ENCODE measurements at places on chromosomes 4 and X. TPM values are rescaled to one million over a fixed set of nuclear protein-coding genes. Genes with fewer than 3 reads are reported as not detected.

DNA sequence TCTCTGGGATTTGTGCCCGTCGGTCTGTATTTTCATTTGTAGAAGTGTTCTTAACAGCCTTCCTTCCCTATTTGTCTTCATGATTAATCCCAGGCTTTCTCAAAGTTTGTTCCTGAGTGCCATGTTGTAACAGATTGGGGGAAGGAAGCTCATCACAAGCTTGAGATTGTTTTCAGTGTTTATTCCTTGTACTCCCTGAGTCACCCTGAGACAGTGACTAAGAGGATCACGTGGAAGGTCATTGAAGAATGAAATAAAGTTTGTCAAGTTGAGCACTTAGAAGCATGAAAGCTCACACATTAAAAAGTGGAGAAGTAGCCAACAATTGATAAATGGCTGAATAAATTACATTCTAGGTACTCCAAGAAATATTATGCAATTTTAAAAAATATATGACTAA lies 153.5 kb upstream of the FAM241A start:
- DNase-seq = no peak

GRCh38 chr4:145181091-145181501 lies 707 bp upstream of the OTUD4 start:
- no peak for DNase-seq

- DNase-seq = no peak
Measured at GRCh38 chrX:142068365-142068764, 136.7 kb downstream of the MAGEC2 start.

Gene RPA4
- 1.3 TPM for total RNA-seq

DNA sequence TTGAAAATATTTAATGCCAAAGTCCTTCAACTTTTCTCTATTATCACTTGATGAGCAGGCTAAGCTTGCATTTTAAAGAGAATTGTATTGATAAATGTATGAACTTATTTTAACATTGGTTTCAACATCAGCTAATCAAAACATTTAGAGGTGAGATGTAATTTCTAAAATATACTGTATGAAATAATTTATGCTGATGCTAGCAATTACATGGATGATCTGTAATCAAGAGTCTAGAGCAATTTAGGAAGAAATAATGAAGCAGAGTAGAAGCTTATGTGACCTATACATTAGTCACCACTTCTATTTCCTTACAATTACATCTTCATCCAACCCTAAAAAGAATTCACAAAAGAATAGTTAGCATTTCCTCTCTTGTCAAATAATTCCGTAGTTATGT lies 226.8 kb downstream of the KLHL4 start:
- no peak for DNase-seq

DNA sequence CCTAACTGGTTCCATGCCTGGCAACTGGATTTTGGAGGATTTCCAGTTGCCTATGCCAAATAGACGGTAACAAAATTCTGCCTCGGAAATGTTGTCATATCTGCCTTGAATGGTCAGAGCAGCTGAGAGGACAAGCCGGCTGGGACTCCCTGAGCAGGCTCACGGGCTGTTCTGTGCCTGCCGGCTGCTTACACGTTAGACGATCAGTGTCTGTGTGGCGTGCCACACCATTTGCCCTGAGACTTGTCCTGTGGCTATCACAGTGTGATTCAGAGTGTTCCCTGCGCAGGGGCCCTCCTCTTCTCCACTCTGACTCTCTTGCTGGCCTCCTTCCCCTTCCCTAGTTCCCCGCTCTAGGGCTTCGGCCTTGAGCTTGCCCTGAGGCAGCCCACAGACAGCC lies 42.4 kb downstream of the RAI2 start:
- no peak for DNase-seq

DNA sequence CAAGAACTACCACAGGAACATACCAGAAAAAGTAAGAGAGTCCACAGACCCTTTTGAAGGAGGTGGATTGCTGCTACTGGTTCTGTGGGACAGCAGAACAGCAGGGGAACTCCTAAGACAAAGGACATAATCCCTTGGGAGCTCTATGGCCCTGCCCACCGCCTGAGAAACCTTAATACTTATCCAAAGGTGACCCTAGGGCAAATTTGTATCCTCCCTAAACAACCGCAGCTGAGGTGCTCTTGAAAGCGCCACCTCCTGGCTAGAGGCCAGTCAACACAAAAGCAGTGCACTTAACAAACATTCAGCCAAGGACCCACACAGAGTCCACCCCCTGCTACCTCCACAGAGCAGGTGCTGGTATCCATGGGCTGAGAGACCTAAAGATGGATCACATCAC lies 136.8 kb downstream of the ADAM29 start:
- no peak for DNase-seq
